HS-27A (cell line): ENCODE measurements at places on chromosomes 16 and 17.

- DNase-seq, result no peak
Observed at GRCh38 chr16:68943961-68944360, 100.6 kb downstream of the TANGO6 start.

DNA sequence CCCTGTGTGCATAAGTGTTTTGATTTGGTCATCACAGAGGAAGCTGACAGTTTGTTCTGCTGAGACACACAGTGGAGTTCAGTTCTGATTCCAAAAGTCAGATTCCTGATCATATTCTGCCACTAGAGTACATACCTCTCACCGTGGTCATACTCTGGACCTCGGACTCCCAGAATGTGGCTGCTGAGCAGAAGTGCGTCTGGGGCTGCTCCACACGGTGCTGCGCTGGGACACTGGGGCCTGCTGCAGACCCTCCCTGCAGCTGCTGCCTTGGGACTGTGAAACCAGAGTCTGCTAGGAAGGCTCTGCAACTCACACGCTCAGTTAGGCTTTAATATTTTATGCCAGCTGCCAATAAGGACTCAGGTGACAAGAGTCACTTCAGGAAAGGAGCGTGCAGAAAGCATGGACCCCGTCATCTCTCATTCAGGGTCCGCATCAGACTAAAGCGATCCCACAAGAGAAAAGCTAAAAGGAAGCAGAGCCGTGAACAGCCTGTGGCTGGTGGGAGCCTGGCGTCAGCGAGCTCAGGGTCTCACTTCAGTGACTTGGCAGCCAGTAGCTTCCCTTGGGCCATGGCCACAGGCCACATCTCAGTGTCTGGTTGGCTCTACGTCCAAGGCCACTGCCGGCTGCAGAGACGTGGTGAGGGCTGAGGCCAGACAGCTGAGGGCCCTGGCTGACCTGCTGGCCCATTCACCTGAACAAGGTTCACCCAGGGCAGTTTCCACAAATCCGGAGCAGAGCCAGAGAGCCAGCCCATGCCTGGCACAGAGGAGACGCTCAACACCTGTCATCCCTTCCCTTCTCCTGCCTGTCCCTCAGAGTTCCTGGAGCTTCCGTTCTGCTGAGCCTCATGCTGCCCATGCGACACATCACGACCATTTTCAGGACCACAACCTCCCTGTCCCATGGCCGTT is 24.7 kb upstream of the KIFC3 start:
- no peak for DNase-seq

DNA sequence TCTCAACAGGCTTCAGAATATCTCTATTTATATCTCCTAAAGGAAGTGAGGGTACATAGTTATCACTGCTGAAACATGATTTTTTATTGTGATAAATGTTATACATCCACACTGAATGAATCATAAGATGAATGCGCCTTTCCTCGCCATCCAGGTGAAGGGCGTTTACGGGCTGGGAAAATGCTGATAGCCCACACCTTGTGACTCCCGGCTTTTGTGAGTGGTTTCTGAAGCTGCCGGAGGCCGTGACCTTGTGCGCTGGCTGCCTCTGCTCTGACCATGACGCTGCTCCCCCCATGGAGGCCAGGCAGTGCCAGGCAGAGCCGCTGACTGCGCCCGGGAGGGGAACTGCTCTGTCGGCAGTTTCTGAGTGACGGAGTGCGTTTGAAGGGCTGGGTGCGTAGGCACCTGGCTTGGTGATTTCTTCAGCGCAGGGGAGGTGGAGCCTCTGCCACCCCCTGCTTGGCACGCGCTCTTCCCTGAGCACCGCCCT is 97.2 kb downstream of the RAP1GAP2 start:
- DNase-seq, result no peak

- DNase-seq, result no peak
Observed at GRCh38 chr17:80861892-80862291, 129.7 kb upstream of the CHMP6 start.

DNA sequence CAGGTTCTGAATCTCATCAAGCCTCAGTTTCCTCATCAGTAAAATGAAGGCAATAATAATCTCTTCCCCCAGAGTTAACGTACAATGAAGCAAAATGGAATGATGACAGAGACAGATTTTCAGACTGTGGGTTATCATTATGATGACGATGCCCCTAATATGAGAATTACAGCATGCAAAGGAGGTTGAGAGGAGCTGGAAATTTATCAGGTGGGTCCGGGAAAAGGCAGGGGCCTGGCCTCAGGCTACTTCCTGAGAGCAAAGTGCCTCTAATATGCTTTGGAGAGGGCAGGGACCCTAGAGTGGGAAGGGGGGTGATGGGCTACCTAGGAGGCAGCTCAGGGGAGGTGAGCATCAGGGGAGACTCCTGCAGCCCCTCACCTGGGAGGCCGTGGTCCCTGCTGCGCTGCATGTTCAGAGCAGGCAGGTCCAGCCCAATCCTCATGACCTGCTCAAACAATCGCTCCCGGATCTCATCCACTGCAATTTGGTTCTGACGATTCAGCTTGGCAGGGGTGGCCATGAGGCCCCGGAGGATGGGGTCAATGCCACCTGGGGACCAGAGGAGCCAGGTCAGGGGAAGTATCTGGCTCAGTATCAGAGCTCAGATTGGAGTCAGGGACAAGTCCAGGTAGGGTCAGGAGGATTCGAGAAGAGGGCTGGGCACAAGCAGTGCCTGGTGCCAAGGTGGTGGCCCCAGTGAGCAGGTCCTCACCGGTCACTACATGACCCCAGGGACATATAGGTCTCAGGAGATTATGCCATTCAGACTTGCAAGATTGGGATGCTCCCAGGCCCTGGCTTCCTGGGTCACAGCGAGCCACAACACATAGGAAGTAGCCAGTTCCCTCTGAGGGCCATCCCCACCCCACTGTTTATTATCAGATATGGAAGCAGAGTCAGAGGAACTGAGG is 8.1 kb downstream of the MPO start:
- no peak for DNase-seq

DNA sequence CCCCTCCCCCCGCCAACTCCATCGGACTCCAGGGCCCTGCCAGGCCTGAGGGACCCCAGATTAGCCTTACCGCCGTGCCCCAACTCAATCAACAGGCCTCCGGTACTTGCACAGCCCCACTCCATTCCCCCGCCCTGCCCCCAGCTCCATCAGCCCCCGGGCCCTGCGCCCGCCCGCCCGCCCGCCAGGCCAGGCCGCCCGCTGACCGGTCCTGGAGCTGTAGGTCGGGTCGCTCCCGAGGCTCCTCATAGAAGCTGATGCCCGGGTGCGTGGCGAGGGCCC is 308 bp downstream of the GTF3C1 start:
- DNase-seq, result no peak

- no peak for DNase-seq
Observed at GRCh38 chr17:78929908-78930775, 5.0 kb upstream of the TIMP2 start.
